Fibroblast of skin of abdomen (primary cell): ENCODE measurements at places on chromosomes 13 and 19.

DNA sequence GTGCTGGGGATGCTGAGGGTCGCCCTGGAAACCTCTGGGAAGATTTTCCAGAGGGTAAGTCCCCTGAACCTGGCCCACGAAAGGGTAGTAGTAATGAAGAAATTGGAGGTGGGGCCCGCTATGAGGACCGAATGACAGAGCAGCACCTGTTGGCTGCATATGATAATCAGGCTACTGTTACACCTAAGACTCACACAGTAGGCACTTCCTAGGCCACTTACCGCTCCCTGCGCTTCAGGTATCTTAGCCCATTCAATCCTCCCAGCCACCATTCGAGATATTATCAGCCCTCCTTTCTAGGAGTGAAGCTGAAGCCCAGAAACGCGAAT, 4.3 kb upstream of the LRFN3 start:
- no peak for DNase-seq

DNA sequence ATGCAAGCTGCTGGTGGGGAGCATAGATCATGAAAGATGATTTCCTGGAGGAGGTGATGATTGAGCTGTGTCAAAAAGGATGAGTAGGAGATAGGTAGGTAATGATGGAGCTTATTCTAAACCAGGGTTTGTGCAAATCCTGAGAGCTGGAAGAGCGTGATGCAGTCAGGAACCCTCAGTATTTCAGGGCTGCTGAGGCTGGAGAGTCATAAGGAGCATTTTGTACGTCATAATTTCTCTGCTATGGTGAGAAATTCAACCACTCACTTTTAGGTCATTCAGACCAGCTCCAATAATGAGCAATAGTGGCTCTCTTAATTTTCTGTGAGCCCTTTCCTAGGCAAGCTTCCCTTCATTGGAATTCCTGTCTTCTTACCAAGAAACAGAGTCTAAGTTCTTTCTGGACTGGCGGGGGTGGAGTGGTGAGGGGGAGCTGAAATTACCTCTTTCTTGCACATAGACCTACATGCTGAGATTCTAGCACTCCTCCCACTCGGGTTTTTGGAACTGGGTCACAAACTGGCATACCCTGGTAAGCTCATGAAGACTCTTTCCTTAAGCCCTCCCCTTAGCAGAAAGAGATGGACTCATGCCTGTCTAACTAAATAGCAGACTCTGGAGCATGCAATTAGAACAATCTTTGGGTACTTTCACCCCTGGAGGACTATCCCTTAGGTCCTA, 62.2 kb upstream of the MYCBP2 start:
- DNase-seq, result no peak

DNA sequence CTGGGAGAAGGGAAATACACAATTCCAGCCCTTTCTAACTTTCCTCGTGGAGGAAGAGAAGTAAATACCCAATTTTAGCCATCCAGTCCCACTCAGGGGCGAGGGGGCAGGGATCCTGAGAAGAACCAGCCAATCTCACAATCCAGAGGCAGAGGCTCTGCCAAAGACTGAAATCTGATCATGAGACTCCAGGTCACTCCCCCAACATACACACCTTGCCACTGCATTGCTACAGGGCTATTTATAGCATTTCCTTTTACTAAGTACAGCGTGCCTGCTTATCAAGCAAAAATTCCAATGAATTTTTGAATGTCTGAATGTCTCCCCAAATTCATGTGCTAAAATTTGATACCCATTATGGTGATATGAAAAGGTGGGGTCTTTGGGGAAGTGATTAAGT, 1687.5 kb downstream of the EFNB2 start:
- DNase-seq, result no peak

DNA sequence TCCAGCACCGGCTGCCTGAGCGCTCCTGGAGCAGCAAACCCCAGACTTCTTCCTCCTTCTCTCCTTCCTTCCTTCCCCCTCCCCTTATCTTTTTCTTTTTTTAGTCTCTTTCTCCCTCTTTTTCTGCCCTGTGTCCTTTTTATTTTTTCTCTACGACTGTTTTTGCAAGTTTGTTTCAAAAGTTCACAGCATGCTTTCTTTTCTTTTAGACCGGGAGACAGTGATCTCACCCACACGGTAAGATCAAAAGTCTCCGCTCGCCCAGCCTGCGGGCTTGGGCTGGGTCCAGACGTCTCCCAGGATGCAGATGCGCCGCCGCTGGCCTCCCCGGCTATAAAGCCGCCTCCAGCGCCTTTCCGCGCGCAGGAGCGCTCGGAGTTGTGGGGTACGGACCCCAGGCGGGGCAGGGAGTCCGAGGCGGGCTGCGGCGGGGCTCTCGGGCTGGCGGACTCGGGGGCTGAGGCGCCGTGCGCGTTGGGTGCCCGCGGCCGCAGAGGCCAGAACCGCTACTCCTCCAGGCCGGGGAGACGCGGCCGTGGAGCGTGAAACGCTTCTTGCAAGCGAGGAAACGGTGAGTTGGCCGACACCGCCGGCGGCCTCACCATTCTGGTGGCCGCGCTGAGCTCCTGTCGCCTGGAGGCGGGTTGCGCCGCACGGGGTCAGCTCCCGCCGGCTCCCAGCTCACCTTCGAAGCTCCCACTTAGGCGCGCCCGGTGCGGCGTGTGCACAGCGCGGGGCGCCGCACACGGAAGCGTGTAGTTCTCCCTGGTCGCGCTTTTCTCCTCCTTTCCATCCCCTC, 2.0 kb upstream of the TSHZ3 start:
- DNase-seq, result peak; percentile 62

- DNase-seq, result peak; percentile 65
These were observed 10.1 kb downstream of the OR1I1 start for GRCh38 chr19:15091918-15092753.

GRCh38 chr19:48636859-48637448, at the start of gene DBP:
Gene DBP (minus strand): TSS chr19:48637379. CDS start chr19:48636994, 385 bp downstream.
- no peak for DNase-seq

DNA sequence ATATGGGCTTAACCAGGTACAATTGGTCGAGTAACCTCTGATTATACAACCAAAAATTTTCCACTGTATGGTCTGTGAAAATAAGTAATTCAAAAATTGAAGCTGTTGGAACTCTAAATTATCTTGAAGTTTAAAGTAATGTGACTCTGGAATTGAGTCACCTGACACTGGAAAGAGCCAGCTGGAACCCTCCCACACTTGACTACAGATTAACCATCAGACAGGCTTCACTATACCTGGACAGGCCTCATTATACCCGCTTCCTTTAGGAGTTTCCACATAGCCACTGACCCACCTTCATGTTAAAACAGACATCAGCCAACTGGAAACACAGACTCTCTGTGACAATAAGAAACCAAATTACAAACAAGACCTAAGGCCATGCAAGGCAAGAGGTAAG, 1.3 kb downstream of the ZNF433 start:
- no peak for DNase-seq

DNA sequence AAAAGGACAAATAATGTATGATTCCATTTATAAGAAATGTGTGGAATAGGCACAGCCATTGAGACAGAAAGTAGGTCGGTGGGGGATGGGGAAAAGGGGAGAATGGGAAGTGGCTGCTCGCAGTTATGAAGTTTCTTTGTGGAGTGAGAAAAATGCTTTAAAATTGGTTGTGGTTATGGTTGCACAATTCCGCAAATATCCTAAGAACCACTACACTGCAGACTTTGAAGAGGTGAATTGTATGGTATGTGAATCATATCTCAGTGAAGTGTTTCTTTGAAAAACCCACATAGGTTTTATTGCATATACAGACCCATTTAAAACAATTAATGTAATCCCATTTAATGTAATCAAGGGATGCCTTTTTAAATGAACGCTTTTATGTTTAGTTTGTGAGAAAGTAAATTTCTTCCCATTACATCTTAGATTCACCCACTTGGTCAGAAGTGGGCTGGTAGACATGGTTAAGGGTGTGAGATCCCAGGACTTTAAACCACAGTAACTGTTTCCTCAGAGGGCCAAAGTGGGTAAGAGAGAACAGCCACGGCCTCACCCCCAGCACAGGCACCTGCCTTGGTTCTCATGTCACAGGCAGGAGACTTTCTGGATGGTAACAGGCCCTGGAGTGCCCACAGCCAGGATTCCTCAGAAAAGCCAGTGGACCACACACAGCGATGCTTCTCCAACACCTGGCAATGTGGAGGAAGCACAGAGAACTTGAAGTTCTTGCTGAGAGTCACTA, 119.3 kb upstream of the GJB6 start:
- peak; percentile 96 for DNase-seq
